Endothelial cell of umbilical vein (primary cell): ENCODE measurements at places on chromosomes 12 and 14.

- DNase-seq = no peak
Measured at GRCh38 chr14:96303981-96304380, 48.0 kb downstream of the BDKRB1 start.

DNA sequence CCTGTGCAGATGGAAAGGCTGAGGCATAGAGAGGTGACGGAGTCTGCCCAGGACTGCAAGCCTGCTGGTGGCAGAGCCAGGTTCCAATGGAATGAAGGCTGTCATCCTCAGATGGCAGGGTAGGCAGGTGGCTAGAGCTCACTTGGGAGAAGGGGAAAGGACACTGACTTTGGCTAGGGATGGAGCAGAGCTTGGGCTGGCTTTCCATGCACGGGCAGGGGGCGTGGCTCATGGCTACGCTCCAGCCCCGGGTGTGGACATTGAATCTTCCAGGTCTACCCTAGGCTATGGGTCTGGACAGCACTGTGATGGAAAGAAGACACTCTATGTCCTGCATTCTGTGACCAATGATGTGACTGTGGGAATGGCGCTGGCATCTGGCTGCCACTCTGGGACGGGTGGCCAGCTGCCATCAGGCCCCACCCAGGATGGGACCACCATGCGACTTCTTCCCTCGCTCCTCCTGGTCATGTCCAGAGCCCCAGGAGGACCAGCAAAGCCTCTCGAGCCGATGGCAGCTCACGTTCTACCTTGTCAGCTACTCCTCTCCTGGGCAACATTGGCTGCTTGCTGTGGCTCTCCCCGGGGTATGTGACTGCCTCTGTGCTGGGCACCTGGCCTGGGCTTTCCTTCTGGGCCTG, 398.7 kb downstream of the TMEM121 start:
- DNase-seq = no peak

DNA sequence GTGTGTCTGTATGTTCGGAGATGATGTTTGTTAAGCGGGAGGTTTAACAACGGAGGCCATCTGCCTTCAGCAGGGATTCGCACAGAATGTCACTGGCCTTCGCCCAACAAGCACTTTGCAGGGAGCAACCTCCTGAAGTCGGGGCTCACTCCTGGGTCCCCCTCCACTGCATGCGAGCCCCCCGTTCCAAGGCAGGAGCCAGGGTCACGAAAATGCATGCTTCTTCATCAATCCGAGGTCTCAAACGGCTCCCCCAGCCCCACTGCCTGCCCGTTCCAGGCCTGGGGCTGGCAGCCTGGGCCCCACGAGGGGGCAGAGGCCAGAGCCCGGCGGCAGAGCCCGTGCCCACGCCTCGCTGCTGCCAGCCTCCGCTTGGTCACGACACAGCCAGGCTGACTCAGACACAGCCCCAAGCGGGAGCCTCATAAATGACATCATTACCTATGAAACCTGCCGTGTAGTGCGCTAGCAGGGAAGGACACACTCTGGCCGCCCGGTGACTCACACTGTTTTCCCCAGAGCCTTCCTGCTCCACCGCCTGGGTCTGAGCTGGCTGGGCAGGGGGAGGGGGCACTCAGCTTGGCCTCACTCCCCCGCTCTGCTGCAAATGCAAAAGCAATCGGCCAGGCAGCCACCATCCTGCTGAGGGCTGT, 169.5 kb upstream of the RTL1 start:
- DNase-seq = peak; percentile 99

- no peak for DNase-seq
Measured at GRCh38 chr12:25845415-25845814, 113.1 kb upstream of the RASSF8 start.

DNA sequence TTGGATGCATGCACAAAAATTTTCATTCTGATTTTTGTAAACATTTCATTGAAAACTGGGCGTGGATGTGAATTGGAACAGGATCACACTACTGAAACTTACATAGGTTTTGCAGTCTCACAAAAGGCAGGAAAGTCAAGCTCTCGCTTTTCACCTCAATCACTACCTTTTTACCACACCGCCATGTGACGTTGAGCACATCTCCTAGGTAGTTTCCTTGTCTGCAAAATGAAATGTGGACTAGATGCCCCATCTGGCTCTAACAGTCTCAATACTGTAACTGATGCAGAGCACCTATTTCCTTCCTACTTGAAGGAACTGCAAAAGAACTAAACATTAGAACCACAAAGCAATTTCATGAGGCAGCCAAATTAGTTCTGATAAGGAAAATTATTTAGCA, 4.4 kb upstream of the YY1 start:
- no peak for DNase-seq

DNA sequence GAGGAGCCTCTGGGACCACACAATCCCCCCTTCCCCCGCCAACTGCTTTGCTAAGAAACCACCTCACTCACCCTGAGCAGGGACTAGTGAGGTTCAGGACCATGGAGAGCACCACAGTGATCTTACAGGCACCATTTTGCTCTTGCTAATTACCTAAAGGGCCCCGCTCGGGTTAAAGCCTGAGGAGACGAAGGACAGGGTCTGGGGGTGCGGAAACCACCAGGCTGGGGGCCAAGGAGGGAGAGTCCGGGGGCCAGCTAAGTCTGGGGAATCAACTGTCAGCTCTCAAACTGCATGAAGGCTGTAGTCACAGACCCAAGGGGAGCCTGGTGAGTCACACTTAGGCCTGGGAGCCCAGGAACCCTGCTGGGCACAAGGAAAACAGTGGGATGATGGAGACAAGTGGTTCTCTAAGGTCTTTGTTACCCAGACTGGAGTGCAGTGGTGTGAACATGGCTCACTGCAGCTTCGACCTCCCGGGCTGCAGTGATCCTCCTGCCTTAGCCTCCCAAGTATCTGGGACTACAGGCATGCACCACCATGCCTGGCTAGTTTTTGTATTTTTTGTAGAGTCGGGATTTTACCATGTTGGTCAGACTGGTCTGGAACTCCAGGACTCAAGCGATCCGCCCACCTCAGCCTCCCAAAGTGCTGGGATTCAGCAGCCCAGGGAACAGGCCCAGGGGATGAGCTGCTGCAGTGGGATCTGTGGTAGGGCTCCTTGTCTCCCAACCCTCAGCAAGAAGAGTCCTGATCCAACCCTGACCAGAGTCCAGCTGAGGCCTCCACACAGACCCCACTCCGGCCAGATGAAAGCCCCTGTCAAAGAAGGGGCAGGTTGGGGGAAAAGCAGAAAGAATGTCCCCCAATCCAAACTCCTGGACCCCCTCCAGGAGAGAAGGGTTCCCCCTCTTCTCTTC, 98.8 kb downstream of the CALM1 start:
- DNase-seq = peak; percentile 52

GRCh38 chr14:77158175-77158881, 16.7 kb upstream of the ZDHHC22 start:
- DNase-seq = peak; percentile 20

DNA sequence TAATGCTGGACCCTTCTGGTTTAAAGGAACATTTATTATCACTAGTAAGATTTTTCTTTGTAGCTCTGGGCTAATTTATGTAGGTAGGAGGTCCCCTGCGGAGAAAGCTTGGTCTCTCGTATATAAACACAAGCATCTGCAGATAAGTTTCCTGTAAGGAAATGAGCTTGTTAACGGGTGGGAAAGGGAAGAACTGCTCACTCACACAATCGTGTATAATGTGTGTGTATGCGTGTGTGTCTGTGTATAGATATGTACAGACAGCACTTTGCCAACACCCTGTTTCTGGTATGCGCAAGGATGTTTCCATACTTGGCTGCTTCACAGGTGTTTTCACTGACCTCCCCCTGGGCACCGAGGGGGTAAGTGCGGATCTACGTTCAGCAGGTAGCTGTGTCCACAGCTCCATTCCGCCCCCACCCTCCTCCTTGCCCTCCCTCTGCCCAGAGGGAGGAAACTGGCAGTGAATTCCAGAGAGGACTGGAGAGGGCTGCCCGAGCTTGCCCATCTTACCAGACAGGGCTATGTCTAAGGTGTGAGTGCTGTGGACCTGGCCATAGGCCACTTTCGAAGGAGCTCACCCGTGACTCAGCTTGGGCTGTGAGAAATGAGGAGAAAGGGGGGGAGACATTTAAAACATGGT, 65.2 kb downstream of the NINJ2 start:
- DNase-seq = peak; percentile 91

- DNase-seq = no peak
Measured at GRCh38 chr12:1197264-1198018, 206.4 kb downstream of the ERC1 start.

GRCh38 chr12:118061011-118061872, at the start of gene WSB2:
WSB2 (minus strand) TSS chr12:118061179; CDS start chr12:118061048, 131 bp downstream.
- peak; percentile 64 for DNase-seq

DNA sequence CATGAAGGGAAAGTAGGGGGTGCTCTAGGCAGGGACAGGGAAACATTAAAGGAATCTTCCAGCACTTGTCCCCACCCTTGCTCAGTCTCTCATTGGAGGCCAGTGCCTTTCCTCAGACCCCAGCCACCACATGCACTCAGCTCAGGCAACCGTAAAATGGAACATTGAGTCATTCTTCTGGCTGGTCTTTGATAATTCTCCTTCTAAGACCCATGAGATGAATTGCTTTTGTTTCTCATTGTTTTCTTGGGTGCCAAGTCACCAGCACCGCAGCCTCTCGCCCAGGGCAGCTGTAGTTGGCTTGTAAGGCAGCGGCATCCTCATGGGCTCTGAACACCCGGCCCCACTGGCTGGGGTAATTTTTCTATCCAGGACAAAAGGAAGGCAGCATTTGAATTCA, 108.2 kb downstream of the PHETA1 start:
- DNase-seq = no peak

DNA sequence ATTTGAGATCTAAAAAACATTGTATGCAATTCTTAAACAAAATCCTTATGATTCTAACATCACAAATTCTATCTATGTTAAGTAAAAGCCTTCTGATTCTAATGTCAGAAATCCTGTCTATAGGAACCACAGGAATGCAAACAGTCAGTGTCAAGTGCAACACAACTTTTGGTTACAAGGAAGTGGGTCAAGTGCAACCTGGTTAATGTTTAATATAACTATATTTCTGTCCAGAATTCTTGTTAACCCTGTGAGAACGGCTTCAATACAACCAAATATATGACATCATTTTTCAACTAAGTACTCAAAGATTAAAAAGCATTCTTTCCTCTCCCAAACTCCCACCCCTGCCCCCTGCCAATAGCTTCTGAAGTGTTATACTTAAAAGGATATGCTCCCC, 107.9 kb upstream of the PLEKHA5 start:
- DNase-seq = no peak

DNA sequence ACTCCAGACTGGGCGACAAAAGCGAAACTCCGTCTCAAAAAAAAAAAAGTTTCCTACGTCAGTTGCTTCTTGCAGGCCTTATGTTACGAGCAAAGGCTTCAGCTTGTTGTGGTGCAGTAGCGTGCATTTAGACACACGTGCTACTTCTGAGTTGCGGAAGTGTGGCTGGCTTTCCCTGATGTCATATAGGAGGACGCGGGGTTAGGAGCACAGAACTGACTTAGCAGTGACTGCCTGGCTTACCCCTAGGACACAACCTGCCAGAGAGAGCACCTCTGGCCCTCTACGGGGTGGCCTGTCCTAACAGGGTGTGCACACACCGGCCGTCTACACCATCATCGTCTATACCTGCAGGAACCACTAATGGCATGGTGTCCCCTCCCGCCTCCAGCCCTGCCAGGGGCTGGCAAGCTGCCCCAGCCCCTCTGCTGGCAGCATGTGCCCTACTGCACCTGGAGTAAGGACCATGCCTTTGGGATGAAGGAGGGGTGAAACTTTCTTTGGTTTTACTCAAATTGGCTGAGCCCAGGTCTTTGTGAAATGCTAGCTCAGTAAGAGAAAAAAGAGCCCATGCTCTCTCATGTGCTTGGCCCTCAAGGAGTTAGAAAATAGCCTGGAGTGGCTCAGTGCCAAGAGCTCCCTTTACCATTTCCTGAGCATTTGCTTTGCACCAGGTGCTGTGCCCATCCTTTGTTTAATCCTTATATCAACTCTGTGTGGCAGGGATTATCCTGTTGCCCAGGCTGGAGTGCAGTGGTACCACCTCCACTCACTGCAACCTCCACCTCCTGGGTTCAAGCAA, 1.7 kb upstream of the GPR68 start:
- no peak for DNase-seq
